ENCODE measurements at places on chromosomes 4 and X.

- no peak for DNase-seq
These were observed 30.4 kb downstream of the SULT1B1 start for GRCh38 chr4:69730002-69730401.

DNA sequence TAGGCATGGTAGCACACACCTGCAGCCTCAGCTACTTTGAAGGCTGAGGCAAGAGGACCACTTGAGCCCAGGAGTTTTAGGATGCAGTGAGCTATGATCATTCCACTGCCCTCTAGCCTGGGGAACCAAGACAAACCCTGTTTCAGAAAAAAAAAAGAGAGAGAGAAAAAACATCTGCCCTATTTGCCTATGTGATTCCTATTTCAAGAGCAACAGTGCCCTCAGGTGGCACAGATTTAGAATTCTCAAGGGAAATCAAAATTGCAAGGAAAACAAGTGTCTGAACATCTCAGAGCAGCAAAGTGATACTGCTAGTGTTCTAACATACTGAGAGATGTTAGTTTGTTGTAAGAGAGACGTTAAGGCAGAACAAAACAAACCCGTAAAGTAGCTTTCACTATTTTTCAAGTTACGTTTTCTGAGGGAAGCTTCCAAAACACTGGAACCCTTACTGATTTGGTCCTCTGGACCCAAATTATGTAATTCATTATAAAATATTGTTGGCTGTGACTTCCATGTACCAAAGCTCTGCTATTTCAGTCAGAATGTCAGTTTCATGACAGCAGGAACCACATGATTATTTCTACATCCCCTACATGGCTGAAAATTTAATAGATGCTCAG is 7.9 kb downstream of the BDH2 start:
- DNase-seq: peak; percentile 29

DNA sequence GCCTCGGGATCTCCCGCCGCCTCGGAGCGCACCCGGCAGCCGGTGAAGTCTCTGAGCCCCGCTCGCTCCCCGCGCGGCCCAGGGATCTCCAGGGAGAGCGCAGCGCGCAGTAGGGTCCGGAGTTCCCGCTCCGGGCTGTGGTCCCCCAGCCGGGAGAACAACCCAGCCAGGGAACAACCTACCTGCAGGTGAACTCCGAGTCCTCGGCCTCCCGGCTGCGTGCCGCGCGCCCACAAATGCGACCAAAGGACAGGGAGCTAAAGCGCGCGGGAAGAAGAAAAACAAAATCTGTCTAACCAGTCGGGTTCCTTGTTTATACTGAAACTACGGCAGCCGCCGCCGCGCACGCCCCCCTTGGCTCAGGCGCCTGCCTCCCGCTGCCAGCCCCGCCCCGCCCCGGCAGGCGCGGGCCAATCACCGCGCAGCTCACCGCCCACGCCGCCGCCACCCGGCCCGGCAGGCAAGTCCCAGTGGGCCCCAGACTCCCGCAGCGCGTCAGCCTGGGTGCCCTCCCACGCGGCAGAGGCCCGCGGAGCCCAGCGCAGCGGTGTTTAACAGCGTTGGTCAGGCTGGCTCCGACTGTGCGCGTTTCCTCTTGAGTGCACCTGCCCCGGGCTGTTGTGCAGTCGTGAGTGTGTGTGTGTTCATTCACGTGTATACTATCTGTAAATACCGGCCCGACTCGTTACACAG is at the start of gene RASGEF1B:
Gene RASGEF1B (minus strand): TSS at position 320 of the 693 bp plus-strand sequence. CDS start 12,399 bp downstream, outside the sequence.
- peak; percentile 93 for DNase-seq

DNA sequence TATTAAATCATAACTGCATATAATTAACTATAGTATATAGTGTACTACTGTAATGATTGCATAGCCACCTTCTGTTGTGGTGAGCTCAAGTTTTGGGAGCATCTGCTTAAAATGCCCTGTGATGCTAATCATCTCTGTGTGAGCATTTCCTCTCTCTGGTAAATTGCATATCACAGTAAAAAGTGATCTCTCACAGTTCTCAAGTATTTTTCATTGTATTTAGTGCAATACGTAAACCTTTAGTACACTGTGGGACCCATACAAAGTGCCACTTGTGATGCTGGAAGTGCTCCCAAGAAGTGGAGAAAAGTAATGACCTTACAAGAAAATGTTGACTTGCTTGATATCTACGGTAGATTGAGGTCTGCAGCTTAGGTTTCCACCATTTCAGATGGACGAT is 82.0 kb downstream of the WWC2 start:
- no peak for DNase-seq

- DNase-seq: no peak
These were observed 39.6 kb upstream of the BBS12 start for GRCh38 chr4:122692641-122693520.

GRCh38 chr4:7450775-7451433 is 16.2 kb upstream of the PSAPL1 start:
- DNase-seq: no peak

- DNase-seq: no peak
These were observed 139.5 kb downstream of the SH3KBP1 start for GRCh38 chrX:19747652-19748610.

- no peak for DNase-seq
These were observed 80.1 kb downstream of the FAM184B start for GRCh38 chr4:17701138-17701839.

DNA sequence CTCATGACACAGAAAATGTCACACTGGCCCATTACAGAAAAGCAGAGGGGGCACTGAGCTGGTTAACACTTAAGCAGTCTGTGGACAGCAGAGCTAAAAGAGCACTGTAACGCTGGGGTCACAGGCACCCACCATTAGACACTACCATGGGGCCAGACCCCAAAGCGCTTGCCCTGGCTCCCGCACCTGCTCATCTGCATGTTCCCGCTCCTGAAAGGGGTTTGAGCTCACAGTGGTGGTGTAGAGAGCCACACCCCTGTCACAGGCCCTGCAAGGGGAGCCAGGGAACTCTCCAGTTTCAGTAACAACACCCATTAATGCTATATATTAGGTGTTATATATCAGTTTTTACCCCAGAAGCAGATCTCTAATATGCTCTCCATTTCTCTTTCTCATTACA is 187.0 kb downstream of the ANKRD50 start:
- DNase-seq: no peak

- DNase-seq: no peak
These were observed 108.8 kb upstream of the SORBS2 start for GRCh38 chr4:185920691-185921260.

- no peak for DNase-seq
These were observed 104.0 kb downstream of the NEUROG2 start for GRCh38 chr4:112411781-112412550.

DNA sequence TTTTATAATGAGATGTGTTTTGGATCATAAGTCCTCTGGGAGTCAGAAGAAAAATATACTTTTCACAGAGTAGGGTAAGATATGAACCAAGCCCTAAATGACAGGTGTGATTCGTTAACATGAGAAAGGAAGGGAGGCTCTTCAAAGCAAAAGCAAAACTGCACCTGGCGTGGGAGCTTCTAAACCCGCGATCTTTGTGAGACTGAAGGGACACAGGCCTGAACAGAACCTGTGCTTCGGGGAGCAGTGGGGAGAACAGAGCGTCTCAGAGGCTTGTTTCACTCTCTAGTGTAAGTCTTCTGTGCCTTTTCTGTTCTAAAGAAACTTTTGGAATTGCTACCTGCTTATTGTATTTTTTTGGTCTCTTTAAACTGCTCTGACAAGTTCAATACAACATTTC is 30.2 kb upstream of the CYP4V2 start:
- no peak for DNase-seq

- DNase-seq: no peak
These were observed 425.2 kb upstream of the FTHL17 start for GRCh38 chrX:31497086-31497485.

DNA sequence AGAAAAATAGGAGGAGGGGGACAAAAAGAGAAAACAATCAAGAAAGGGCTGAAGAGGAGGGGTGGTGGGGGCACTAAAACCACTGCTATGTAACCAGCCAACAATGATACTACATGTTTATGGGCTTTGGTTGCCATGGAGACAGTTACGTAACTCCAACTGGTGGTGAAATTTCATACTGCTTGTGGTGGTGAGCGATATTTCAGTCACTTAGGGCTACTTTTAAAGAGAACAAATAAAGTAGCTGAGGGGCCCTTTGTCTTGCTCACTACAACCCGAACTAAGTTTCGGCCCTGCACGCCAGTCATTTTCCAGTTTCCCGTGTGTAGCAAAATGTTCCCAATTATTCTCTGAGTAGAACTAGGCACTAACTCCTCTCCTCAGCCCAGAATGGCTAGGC is 275.2 kb upstream of the EDA2R start:
- DNase-seq: peak; percentile 10

DNA sequence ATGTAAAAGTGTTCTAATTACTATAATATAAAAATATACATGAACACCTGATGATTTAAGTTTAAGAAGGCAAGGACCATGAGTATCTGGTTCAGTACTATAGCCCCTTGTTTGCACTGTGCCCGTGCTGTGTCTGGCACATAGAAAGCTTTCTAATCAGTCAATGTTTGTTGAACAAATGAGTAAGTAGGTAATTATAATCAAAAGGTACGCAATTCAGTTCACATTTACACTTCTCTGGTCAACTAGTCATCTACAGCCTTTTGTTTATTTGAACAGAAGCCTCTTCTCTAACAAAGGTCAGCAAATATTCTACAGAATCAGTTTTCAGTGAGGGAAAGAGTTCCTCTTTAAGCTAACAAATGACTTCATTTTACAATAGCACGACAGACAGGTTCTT is 523.3 kb downstream of the SMARCA1 start:
- no peak for DNase-seq

DNA sequence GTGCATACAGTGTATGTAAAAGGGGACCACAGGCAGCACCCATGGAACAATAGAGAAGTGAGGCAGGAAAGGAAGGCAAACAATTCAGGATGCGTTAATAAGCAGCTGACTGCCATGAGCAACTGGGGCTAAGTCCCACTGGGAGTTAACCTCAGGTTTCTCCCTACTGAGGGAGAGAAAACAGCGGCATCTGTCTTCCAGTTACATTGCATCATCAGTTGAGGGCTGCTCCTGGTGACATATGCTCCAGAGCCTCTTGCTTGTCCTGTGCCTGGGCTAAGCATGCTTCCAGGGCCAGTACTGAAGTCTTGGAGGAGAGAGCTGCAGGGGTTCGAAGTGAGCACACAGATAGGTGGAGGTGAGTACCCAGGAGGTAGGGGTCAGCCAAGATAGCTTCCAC is 24.3 kb downstream of the RAI2 start:
- DNase-seq: no peak

DNA sequence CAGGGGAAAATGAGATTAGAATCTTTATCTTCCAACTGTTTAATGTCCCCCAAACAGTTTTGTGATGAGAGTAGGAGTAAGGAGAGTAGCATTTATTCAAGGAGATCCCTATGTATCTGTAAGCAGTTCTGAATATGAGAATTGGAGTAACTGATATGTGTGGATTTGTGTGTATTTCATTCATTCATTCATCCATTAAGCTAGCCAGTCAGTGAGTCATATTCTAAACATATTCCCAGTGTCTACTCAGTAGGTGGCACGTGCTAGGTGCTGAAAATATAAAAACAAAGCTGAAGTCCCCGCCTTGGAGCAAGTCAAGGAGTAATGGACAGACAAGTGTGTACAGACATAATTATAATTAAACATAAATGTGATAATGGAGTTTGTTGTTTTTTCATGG is 12.4 kb upstream of the STX18 start:
- no peak for DNase-seq

- no peak for DNase-seq
These were observed 40.8 kb upstream of the APLN start for GRCh38 chrX:129695535-129695934.

- DNase-seq: no peak
These were observed 303.7 kb downstream of the ARHGAP24 start for GRCh38 chr4:85778632-85779131.

- no peak for DNase-seq
These were observed 1575.8 kb downstream of the STIM2 start for GRCh38 chr4:28436191-28437080.

DNA sequence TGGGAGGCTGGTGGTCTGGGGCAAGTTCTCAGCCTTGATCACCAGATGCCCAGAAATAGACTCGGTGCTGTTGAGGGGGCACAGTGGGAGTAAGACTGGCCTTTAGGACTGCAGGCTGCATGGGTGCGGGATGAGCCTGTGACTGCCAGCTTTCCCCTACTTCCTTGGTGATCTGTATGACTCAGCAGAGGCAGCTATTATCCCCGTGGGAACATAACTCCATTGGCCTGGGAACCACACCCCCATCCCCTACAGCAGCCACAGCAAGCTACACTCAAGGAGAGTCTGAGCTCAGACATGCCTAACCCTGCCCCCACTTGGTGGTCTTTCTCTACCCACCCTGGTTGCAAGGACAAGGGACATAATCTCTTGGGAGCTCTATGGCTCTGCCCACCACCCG is 20.6 kb downstream of the CLIC2 start:
- DNase-seq: no peak

DNA sequence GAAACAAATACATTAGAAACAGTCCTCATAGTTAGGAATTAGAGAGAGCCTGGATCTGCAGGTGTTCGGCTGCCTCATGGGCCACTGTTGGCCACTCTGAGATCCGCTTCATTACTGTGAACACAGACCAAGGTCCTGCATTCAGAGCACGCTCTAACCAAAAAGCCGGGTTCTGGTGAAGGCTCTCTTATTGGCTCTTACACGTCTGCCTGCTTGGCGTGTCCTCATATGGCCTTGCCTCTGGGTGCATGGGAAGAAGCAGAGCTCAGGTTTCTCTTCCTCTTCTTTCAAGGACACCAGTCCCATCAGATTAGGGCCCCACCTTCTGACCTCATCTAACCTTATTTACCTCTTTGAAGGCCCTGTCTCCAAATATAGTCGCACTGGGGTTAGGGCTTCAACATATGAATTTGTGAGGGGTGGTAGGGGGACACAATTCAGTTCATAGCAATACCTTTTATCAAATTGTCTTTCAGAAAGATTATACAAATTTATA is 37.1 kb upstream of the ELF2 start:
- DNase-seq: peak; percentile 93

GRCh38 chrX:47619486-47620302 is at the start of gene SYN1:
Gene SYN1, minus strand, starts transcription at chrX:47619857. Its CDS starts 129 bp downstream, at chrX:47619728.
- DNase-seq: peak; percentile 81

DNA sequence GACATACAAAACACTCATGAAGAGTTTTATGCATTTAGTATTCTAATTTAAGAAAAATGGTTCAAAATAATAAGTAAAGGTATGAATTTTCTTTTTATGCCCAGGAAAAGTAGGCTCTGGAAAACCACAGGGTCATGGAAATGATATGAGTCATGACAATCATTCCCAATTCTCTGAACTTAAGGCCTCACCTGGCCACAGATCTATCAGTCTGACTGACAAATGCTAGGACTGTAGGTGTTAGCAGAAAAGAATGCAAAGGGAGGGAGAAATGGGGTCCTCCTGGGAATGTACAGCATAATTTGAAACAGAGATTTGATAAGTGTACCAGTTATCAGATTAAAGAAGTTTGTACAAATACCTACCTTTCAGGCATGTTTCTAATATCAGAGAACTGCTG is 270.5 kb upstream of the ARSJ start:
- DNase-seq: no peak

DNA sequence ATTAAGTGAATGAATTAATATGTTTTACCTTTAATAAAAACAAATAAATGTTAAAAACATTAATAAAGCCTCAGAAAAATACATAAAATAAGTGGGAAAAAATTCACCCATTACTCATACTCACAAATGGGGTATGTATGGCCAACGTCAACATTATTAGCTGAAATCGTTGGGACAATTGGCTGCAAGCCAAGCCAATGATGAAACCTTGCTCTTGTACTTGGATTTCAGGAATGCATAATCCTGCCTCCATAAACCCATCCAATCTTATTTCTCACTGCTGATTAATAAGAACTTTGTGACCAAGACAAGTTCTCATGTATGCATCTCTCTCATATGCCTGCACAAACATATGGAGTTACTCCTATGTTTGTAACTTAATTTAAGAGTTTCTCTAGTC is 35.3 kb upstream of the ADAMTS3 start:
- no peak for DNase-seq

Data from CD14-positive monocyte (primary cell).